Smooth muscle cell of the brain vasculature (primary cell): ENCODE measurements at places on chromosomes 2 and 18.

DNA sequence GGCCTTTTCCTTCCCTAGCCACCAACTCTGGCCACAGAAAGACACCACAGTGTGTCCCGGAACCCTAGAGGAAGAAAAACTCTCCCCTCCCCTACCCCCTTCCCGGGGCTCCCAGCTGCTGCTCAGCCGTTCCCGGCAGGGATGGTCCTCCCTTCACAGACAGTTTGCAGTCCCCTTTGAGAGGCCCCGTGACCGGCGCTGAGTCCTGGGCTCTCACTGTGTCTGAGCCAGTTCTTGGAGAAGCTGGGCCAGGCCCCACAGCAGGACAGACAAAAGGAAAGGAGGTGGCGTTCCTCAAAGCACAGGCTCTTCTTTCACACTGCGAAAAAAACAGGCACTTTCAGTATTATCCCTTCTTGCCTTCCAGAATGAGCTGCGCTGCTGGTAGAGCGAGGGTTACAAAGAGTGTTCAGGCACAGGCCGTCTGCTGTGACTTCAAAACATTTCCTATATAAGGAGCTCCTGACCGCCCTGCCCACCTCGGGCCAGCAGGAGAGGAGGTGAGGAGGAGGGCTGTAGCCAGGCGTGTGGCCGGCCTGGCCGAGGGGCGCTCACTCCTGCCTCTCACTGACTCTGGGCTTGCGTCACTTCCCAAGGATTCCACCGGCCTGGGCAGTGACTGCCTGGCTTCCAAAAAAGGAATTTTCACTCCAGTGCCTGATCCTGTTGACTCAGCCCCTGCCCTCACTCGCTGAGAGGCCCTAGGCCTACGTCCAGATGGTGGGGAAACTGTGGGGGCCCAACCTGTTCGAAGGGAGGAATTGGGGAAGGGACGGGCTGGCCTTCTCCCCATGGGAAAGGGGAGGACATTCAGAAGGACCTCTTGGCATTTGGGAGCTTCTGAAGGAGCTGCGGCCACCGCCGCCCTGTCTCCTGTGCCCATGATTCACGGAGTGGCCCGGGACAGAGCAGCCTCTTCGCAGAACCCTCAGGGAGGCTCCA, 24.9 kb downstream of the CIDEA start:
- peak; percentile 78 for DNase-seq

- no peak for DNase-seq
Observed at GRCh38 chr18:65322895-65323294, 427.9 kb upstream of the CDH7 start.

DNA sequence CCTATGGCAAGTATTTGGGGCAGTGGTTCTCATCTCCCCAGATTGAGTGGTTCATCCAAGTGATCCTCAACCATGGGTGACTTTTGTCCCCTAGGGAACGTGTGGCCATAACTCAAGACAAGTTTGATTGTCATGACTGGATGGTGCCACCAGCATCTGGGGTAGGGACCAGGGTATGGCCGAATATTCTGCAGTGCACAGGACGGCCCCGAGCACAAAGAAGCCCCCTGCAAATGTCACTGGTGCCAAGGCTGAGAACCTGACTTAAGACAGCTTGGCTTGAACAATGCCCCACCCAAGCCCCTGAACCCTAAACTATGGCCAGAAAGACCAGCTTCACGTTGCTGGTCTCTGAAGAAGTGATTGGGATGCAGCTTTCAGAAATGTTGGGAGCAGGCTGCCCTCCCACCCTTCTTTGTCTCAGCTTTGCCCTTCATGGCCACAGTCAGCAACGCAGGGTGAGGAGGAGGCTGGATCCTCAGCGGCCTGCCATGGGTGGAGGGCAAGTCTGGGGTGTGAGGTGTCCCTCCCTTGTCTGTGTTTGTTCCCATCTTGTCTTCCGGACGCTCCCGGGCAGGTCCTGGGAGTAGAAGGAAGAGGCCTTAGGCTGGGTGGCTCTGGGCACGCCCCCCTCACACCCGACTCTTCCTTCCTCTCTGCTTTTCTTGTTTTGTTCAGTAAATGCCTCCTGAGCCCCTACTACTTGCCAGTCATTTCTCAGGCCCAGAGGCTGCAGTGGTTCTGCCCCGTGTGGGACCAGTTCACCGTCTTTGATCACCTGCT, 43.4 kb downstream of the GREB1 start:
- DNase-seq = no peak

GRCh38 chr2:19574778-19575260, 216.4 kb upstream of the OSR1 start:
- DNase-seq = no peak

DNA sequence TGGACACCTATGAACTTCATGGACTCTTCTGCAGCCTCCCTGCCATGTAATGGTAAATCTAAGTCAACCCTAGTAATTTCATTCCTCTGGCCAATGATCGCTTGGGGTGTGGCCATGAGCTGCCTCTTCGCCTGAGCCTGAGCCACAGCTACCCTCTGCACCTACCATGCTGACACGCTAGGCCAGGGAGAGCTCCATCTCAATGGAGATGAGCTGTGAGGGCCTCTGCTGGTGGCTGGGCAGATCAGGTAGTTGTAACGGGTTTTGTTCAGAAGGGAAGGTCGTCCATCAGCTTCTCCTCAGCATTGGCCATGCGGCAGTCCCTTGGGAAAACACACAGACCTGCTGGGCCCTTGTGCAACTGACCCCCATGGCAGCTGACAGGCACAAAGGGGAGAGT, 24.4 kb downstream of the MPHOSPH10 start:
- DNase-seq = no peak

- no peak for DNase-seq
Observed at GRCh38 chr2:2633017-2633416, 301.9 kb upstream of the MYT1L start.

DNA sequence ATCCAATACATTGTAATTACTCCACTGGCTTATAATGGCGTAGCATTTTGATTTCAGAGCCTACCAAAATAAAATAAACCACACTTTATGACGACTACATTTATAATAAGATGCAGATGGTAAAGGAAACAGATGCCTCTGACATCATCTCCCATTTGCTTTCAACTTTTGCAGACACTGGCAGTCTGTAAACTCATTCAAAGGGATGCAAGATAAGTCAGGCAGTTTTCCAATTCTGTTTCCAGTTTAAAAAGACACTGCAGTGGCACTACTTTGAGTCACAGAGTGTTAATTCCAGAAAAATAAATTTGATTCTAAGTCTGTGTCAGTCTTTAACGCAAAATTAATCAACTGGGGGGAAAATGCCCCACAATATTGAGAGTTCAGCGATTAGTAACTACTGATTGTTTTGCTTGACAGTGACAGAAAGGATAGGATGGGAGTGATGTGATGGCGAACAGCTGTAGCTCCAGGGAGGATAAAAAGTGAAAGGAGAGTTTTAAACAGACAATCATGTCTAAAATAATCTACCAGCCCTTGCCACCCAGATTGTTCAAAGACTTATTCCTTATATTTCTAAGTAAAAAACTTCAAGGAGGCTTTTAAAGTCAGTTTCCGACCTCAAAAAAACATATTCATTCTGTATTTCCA, 6.7 kb downstream of the DSEL start:
- DNase-seq = no peak

DNA sequence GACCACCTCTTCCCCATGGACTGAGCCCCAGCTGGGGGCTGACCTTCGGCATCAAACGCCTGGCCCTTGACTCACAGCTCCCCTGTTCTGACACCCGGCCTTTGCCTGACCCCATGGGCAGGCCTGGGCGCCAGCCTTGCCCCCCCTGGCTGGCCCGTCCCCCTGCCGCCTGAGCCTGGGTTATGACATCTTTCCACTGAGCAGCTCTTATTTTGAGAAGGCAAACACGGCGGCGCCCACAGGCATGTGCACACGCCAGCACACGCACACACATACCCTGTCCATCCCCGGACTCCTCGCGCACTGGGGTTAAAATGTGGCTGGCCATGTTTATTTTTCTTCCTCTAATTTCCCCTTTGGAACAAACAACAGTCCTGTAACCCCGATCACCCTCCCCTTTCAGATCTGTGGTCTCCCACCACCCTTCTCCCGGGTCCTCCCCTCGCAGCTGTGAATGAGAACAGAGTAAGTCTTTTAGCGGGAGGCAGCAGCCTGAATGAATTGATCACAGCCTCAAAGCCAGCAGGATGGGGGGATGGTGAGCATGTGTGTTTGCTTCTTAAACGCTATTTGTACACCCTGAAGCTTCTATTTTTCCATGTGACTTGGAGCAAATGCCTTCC, 11.8 kb upstream of the ATOH8 start:
- peak; percentile 86 for DNase-seq

- DNase-seq = no peak
Observed at GRCh38 chr18:70982292-70982691, 693.4 kb downstream of the SOCS6 start.
